NCI-H526 treated with DMSO at 0.1 percent for 48 hours (cell line): ENCODE measurements at places on chromosomes 16 and 17.

- DNase-seq: no peak
These were observed 195.8 kb upstream of the GSE1 start for GRCh38 chr16:85417156-85417860.

GRCh38 chr17:64777415-64778239 is 115.5 kb upstream of the SMURF2 start:
- peak; percentile 70 for DNase-seq

DNA sequence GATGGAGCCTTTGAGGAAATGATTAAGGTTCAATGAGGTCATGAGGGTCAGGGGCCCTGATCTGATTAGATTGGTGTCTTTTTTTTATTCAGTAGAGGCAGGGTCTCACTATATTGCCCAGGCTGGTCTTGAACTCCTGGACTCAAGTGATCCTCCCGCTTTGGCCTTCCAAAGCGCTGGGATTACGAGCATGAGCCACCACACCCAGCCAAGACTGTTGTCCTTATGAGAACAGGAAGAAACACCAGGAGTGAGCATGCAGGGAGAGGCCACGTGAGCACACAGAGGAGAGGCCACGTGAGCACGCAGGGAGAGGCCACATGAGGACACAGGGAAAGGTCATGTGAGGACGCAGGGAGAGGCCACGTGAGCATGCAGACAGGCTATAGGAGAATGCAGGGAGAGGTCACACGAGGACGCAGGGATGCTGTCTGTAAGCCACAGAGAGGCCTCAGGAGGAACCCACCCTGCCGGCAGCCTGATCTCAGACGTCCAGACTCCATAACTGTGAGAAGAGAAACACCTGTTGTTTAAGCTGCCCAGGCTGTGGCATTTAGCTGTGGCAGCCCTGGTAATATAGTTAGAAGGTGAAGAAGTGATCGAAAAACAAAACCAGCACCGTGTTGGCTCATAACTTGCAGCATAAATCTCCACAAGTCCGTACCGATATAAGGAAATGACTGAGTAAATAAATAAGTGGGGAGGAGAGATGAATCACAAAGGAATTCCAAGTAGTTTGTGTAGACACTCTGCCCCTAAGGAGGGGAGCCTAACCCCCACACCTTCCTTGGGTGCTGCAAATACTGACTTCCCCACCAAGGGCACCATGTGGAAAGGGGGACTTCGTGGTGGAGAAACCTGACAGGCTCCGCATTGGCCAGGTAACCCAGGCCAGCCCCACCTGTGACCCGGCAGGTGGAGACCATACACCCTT is 14.6 kb upstream of the CSNK1D start:
- no peak for DNase-seq

GRCh38 chr16:11909653-11910545 is 5.9 kb downstream of the GSPT1 start:
- DNase-seq: no peak

- no peak for DNase-seq
These were observed 3.9 kb downstream of the CD79B start for GRCh38 chr17:63928172-63928666.

DNA sequence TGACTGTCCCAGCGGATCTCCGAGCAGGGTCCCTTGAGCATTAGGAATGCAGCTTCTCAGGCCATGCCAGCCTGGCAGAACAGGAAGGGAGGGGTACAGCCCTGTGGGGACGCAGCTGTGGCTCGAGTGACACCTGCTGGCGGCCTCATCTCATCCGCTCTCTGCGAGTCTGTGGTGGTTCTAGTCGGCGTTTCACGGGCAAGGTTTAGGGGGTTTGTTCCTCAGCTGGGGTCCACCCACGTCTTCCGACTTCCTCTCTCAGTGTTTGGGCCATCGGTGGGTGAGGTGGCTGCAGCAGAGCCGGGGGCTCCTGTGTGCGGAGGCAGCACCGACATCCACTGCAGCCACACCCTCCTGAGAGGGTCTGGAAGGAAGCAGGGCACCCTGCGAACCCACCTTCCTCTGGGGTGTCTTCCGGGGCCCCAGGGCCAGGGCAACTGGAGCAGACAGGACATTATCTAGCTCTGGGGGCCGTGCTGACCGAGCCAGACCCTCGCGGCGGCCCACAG is 33.3 kb downstream of the JPH3 start:
- DNase-seq: no peak

GRCh38 chr16:66326991-66327513 is 39.4 kb upstream of the CDH5 start:
- DNase-seq: peak; percentile 23

- DNase-seq: no peak
These were observed 13.9 kb downstream of the KDM8 start for GRCh38 chr16:27217256-27217655.

GRCh38 chr17:19286751-19287341 is 49.7 kb downstream of the EPN2 start:
- DNase-seq: no peak

GRCh38 chr17:48954300-48954755 is 9.7 kb upstream of the SNF8 start:
- no peak for DNase-seq

DNA sequence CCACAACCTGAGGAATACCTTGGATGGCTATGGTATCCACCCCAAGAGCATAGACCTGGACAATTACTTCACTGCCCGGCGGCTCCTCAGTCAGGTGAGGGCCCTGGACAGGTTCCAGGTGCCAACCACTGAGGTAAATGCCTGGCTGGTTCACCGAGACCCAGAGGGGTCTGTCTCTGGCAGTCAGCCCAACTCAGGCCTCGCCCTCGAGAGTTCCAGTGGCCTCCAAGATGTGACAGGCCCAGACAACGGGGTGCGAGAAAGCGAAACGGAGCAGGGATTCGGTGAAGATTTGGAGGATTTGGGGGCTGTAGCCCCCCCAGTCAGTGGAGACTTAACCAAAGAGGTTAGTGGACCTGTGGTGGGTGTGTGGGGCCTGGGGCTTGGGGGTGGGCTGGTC is 3.1 kb downstream of the NFE2L1 start:
- DNase-seq: no peak

- DNase-seq: no peak
These were observed 1021.4 kb downstream of the CDH8 start for GRCh38 chr16:61014869-61015268.

DNA sequence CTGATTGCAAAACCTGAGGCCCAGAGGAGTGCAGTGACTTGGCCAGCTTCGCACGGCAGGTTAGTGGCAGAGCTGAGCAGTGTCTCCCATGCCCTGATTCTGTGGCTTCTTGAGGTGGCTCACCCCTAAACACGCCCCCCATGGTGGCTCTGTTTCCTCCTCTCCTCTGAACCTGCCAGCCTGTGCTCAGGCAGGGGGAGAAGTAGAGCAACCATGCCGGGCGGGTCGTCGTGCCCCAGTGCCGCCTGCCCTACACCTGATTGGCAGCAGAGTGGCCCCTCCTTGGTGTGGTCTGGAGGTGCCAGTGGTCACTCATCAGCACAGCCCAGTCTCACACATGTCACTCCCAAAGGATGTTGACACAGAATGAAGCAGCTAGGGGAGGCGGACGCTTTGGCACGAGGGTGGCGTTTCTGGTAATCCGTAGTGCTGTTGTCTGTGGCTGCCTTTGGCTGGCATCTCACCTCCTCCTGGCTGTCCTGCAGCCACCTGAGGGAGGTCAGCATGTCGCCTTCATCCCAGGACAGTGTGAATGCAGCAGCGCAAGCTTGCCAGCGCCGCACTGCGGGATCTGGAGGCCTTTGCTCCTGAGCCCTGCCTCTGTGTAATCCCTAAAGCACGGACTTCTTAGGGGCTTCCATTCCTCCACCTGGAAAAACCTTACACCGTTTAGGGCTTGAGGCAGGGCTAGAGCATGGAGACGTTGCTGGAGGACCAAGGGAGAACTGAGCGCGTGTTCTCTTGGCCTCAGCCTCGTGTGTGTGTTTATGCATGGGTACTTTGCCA is 294.7 kb downstream of the SEC14L1 start:
- no peak for DNase-seq

- no peak for DNase-seq
These were observed 9.2 kb downstream of the CAPN15 start for GRCh38 chr16:536746-537145.

DNA sequence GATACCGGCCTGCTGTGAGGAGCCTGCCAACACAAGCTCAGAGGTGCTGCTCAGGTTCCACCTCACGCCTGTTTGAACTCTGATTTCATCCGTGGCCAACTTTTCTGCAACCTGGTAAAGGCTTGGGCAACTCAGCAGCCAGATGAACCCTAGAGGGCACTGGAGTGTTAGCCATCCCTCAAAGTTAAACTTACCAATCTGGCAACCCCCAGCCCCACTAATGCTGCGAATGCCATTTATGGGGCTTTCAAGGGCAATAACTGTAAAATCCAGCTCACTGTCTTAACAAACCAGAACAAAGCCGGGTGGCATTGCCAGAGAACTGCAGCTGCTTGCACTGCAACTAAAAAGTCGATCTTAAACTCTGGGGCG is 105.5 kb downstream of the AXIN2 start:
- no peak for DNase-seq

- DNase-seq: no peak
These were observed 46.8 kb downstream of the BRIP1 start for GRCh38 chr17:61816538-61816937.

DNA sequence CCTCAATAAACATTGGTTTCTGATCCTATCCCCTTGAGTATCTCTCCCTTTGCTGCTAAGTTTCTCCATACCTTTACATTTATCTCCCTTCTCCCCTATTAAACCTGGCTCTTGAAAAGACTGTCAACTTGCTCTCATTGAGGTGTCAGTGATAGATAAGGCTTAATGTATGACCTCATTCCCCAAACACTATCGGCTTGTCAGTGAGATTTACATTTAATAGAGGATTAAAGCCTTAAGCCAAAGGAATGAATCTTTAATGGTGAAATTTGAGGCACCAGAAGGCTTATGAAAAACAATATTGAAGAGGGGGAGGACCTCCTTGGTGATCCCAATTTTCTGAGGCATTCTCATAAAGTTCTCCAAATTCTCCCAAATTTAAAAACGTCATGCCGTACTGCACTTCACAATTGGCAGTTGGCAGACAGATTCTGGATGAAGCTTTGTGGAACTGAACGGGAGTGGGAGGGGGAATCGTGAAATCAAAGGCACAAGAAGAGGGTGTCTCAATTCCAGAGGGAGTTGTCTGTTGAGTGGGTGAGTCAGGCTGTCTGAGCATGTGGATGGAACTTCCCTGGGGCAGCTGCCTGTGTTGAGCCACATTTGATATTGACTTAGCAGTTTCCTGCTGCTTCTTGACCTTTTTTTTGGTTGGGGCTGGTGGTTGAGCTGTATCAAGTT is 478.8 kb downstream of the NPIPA7 start:
- no peak for DNase-seq

GRCh38 chr16:8957063-8957397 is 6.7 kb downstream of the USP7 start:
- no peak for DNase-seq

DNA sequence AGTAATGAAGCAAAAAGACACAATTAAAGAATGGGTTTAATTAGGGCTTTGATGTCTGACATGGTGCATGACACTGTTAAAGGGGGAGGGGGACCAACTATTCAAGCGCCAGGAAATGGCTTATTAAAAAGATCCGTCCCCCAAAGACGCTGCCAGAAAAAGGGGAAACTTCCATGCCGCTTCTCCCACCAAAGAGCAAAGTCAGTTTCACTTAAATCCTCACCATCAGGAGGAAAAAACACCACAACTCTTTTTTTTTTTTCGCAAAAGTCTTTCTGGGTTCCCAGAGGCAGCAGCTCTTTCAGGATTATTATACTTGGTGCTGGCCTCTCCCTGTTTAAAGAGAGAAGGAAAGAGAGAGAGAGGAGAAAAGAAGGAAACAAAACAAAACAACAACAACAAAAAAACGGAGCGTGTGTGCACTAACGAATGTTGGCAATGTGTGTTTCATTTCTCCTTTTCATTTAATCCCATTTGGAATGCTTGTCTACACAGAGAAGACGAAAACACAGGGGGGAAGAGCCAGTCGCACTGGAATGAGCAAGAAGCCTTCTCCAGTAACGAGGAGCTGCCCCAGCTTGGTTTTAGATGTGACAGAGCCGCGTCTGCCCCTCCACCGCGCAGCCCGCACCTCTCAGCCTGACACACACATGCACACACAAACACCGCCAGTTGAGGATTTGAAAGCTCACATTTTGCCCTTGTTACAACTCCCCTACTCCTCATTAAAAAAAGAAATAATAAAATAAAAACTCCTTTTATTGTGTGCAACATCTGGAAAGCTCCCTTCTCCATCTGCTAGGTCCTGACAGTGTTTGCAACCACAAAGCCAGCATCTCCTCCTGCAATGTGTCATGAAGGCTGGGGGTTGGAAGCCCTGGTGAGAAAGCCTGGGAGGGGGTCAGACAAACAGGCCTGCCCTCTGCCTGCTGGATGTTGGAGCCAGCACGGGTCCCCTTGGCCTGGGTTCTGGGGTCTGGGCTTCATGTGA is 32.7 kb upstream of the AXIN2 start:
- DNase-seq: no peak

- no peak for DNase-seq
These were observed 7.4 kb downstream of the ADAP2 start for GRCh38 chr17:30929081-30929633.

GRCh38 chr17:82772026-82772425 is 20.2 kb downstream of the TBCD start:
- no peak for DNase-seq

GRCh38 chr17:14214271-14214670 is 22.4 kb downstream of the CDRT15 start:
- no peak for DNase-seq

DNA sequence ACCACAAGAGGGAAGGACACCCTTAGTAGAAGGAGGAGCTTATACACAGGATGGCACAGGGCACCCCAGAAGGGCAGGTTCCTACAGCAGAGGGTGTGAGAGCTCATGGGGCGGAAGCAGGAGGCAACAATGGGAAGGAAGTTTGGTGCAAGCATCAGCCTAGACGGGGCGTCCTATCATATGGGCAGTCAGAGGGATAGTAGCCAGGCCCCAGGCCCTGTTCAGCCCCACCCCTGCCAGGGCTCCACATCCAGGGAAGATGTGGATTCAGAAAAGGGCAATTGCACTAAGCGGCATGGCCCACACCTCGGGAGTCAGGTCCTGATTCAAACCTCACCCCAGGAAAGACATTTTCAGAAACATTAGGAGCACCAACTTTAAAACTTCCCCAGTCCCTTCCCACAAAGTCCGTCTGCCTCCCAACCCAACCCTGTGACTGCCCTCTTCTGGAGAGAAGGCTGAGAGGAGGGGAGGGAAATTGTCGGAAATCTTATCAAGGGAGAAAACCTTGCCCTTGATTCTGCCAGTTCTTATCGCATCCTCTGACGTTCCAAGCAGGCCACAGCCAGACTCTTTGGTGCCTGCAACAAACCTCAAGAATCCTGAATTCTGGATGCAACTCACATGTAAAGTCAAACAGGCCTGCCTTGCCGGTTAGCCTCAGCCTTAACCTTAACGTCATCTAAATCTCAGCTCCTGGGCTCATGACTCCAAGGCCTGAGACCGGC is 198.8 kb upstream of the CDH5 start:
- DNase-seq: no peak
